ENCODE measurements at places on chromosomes 16 and 17.

- DNase-seq = no peak
Measured at GRCh38 chr16:78390092-78390491, 290.6 kb downstream of the WWOX start.

DNA sequence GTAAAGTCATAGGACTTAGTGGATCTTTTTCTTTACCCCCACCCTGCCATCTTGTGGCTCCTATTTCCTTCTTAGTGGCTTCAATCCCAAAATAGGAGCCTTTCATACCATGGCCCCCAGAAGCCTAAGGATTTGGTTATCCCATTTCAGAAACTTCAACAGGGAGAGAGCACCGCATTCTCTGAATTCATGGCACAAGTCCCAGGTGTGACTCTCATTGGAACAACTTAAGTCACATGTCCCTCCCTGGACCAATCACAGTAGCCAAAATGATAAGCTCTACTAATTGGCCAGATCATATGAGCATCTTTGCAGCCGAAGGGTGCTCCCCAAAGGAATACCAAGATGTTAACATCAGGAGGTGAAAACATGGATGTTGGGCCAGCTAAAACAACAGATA lies 43.2 kb downstream of the AXIN2 start:
- no peak for DNase-seq

GRCh38 chr16:24170407-24170806 lies 85.7 kb upstream of the CACNG3 start:
- no peak for DNase-seq

- no peak for DNase-seq
Measured at GRCh38 chr17:31444026-31444425, 52.6 kb downstream of the RAB11FIP4 start.

GRCh38 chr16:28845293-28845692 lies 855 bp downstream of the TUFM start:
- DNase-seq = peak; percentile 85

- DNase-seq = no peak
Measured at GRCh38 chr16:83198977-83199376, 572.2 kb downstream of the CDH13 start.

DNA sequence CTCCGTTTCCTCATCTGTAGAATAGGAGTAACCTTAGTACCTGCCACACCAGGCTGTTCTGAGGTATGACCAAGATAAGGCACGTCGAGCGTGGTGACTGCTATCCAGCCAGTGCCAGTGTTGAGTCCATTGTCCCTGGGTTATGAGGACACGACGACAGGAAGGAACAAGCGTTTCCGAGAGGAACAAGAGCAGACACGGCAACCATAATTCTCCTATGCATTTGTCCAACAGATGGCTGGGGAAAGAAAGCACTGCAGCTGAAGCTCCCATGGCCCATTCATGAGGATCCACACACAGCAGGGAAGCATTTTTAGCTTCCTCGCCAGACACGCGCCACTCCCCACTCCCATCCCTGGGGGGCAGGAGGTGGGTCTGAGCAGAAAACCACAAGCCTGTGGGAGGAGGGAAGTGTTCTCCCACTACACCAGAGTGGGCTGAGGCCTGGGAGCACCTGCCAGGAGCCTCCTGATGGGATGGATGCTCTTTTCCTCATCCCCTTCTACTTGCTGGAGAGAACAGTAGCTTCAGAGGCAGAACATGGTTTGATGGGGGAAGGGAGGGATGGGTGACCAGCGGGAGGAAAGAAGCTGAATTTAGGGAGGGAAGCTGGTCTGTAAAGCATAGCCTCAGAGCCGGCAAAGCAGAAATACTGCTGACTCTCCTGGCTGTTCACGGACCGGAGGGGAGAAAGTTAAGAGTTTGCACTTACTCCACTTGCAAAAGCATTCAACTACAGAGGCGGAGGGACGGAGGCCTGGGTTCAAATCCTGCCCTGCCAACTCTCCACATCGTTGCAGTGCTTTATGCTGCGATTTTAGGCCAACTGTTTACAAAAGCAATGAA lies 2.7 kb downstream of the COTL1 start:
- no peak for DNase-seq

- no peak for DNase-seq
Measured at GRCh38 chr16:86866986-86867722, 288.8 kb downstream of the FOXL1 start.

DNA sequence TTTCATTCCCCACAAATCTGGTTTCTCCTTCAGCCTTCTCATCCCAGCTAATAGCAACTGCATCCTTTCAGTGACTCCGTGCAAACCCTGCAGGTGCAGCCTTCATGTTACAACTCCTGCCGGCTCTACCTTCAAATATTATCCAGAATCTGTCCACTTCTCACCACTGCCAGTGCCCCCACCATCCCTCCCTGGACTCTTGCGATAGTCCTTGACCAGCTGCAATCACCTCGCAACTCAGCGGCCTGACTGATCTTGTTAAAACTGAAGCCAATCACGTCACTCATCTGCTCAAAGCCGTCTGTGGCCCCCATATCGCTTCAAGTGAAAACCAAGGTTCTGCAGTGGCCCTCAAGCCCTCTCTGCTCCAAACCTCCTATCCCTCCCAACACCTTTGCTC lies 42.8 kb upstream of the KIFC3 start:
- DNase-seq = no peak

DNA sequence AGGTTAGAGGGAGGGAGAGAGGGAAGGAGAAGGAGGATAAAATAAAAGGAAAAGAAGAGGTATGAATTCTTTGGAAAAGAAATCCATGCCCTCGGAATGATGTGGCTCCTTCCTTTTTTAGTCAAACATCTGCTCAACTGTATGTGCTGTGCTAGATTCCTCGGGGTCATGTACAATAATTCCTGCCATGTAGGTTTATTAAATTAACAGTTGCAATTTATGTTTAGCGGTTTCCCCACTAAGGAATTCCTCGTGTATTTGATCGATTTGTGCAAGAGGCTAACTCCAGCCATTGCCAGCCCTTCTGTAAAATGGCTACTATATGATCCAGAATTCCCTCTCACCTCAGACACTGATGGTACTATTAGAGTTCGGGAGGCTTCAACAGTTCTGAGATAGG lies 83.0 kb upstream of the TBX2 start:
- no peak for DNase-seq

GRCh38 chr16:79276501-79276900 lies 324.0 kb downstream of the MAF start:
- DNase-seq = no peak

- peak; percentile 85 for DNase-seq
Measured at GRCh38 chr17:75077496-75078283, 10.1 kb upstream of the SLC16A5 start.

DNA sequence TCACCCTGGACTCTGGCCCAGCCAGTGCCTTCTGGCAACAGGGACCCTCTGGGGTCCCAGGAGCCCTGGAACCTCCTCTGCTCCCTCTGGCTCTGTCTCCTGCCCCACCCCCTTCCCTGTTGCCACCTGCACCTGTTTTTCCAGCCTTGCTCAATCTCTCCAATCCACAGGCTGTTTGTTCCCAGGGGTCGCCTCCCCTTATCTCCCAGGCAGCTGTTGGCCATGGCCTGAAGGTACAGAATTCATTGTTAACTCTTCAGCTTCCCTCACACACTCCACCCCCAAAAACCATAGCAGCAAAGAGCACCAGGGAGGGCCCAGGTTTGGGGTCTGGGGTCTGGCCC lies 39.3 kb upstream of the TOB1 start:
- DNase-seq = no peak

GRCh38 chr16:66229651-66230050 lies 136.8 kb upstream of the CDH5 start:
- DNase-seq = no peak

DNA sequence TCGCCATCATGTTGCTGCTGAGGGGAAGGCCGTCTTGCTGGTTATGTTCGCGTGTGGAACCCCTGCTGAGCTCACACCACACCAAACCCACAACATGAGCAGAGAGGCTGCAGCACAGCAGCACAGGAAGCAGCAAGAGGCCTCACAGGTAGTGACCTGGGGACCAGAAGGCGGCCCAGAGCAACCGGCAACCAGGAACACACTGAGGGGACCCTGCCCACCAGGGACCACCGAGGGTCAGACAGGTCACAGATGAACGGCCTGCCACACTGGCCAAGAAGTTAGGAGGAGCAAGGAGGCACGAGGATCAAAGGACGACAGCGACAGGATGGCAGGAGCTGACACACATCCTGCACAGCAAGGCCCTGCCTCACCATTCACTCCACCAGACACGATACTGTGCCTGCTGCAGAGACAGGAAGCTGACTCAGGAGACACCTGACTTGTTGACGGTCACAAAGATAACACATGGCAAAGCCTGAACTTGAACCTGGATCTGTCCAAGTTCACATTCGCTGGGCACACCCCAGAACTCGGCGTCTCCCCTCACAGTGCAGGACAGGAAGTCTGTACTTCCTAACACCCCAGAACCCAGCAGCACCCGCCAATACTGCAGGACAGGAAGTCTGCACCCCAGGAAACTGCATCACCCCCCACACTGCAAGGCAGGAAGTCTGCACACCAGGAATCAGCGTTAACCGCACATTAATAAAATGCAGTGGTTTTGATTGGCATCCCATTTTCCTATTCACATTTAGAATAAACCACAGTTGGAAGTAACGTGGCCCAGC lies 98.5 kb downstream of the ZNF778 start:
- peak; percentile 76 for DNase-seq

GRCh38 chr17:51638971-51639370 lies 378.6 kb downstream of the UTP18 start:
- DNase-seq = no peak

- DNase-seq = no peak
Measured at GRCh38 chr16:12904329-12904671, 2.9 kb downstream of the SHISA9 start.

DNA sequence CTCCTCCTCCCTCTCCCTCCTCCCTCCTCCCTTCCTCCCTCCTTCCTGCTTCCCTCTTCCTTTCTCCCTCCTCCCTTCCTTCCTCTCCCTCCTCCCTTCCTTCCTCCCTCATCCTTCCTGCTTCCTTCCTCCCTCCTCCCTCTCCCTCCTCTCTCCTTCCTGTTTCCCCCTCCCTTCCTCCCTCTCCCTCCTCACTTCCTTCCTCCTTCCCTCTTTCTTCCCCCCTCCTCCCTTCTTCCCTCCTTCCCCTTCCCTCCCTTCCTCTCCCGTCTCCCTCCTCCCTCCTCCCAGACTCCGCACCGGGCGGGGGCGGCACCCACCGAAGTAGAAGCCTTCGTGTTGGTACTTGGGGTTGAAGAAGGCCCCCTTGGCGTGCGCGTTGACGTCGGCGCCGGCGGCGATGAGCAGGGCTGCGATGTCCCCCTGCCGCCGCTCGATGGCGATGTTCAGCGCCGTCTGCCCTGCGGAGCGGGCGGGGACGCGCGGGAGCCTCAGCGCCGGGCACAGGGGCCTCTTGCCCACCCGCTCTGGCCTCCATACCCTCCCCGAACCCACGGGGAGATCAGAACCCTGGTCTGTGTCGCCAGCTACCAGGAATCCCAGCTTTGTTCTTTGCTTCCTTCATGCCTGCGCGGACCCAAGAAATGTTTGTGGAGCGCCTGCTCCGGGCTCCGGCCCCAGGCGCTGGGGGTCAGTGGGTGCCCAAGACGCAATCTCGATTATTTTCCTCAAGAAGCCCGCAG lies 22.2 kb downstream of the TRPV3 start:
- DNase-seq = peak; percentile 69

- no peak for DNase-seq
Measured at GRCh38 chr17:20313306-20313705, 154.0 kb downstream of the LGALS9B start.

DNA sequence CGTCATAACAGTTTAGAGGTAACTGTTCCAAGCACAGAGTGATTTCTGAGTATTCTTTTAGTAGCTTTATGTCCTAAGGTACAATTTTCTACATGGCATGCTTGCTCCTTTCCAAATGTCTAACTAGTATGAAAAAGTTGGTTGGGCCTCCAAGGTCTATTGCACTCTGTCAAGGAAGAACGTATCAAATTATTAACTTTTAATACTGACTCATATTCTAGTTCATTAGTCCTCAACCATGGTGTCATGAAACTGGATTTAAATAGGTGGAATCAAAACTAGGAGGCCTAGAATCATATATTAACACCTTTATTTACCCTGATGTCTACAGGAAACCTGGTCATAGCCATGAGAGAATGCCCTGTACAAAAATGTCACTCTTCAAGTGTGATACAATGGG lies 61.4 kb downstream of the STH start:
- no peak for DNase-seq

DNA sequence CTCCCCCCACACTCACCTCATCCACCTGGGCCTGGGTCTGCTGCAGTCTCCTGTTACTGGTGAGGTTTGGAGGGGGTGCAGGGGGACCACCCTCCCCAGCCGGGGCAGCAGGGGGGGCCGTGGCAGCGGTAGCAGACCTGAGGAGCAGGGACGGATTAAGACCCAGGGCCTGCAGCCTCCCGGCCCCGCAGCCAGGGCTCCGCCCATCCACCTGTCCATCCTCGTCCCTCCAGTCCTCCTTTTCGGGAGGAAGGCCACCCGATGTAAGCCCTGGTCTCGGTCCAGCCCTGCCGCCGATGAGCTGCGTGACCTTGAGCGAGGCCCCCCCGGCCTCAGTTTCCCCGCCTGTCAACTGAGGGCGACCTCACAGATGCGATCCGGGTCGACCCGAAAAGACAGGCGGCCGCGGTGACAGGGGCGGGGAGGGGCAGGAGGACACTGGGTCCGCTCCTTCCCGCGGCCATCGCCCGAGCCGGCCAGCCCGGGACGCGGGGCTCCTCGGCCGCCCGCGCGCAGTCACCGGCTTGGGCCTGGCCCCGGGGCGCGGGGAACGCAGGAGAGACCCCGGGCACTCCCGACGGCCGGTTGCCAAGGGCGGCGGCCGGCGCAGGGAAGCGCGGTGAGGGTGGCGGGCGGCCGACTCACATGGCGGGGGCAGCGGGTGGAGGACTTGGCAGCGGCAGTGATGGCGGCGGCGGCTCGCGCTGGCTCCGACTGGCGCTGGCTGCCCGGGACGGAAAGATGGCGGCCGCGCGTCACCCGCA lies at the start of gene VAMP2:
TSS of gene VAMP2 (minus strand) at position 716 of the 764 bp plus-strand sequence. CDS start at position 647, 69 bp downstream.
- DNase-seq = peak; percentile 89

GRCh38 chr16:89945654-89946053 lies 2.9 kb upstream of the DEF8 start:
- no peak for DNase-seq

DNA sequence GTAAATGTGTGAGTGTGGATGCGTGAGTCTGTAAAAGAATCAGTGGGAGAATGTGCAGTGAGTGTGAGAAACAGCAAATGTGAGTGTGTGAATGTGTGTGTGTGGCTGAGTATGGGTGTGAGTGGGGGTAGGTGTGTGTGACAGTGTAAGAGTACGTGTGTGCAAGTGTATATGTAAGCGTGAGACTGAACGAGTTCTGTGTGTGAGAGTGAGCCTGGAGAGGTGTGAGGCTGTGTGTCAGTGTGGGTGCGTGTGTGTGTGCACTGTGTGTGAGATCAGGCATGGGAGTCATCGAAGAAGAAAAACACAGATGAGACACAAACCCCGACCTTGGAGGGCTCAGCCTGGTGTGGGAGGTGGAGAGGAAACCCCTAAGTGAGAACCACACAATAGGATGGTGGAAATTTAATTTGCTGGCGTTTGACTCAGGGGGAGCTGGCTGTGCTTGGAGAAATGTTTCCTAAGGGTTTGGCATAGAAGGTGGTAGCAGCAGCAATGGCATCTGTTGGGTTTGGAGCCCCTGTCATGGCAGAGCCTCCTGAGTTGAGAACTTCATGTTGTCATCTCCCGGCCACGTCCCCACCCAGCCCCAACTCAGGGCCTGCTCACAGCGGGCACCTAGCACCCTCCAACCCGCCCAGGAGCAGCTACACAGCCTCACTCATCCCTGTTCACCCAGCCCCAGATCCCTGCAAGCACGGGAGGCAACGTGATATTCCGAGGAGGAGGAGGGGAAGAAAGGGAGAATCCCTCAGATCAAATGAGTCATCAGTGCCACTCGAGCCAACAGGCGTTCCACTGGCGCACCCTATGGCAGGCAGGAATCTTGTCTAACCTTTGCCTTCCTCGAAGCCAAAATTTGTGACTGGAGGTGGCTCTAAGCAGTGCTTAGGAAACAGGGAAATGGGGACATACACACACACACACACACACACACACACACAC lies 14.3 kb upstream of the NUBP1 start:
- no peak for DNase-seq
